GM12878 (cell line): ENCODE measurements at places on chromosomes 11 and 22.

- DNase-seq, result no peak
These were observed 7.1 kb downstream of the SLC7A4 start for GRCh38 chr22:21025266-21025665.

DNA sequence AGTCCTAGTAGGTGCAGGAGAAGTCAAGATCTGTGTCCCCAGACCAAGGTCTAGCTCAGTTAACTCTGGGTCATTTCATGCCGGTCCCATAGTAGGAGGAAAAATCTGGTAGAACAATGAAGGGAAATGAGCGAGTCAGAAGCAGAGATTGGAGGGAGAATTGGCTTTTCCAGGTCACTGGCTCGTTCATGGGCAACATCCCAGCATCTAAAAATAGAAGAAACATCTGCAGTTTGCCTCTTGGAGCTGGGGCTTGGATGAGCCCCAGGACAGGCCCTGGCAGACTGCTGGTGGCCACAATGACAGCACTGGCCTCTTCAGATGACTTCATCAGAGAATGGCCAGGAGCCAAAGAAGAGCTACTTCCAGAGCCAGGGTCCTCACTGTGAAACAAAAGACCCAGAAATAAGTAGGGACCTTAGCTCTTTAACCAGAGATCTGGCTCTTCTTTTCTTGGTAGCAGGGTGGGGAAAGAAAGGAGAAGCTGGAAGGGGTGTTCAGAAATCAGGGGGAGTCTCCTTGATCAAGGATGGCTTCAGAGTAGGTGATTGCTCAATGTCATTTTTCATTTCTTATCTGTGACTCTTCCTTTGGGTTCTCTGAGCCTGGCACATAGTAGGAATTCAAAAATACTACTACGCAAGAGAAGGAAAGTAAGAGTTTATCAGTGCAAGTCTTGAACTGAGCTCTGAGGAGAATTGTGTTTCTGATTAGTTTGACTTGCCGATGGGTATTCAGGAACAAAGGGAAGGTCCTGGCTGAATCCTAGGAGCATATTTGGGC lies 102.6 kb downstream of the TMPRSS5 start:
- no peak for DNase-seq

- no peak for DNase-seq
These were observed 668.7 kb downstream of the BRD1 start for GRCh38 chr22:49158741-49159564.

DNA sequence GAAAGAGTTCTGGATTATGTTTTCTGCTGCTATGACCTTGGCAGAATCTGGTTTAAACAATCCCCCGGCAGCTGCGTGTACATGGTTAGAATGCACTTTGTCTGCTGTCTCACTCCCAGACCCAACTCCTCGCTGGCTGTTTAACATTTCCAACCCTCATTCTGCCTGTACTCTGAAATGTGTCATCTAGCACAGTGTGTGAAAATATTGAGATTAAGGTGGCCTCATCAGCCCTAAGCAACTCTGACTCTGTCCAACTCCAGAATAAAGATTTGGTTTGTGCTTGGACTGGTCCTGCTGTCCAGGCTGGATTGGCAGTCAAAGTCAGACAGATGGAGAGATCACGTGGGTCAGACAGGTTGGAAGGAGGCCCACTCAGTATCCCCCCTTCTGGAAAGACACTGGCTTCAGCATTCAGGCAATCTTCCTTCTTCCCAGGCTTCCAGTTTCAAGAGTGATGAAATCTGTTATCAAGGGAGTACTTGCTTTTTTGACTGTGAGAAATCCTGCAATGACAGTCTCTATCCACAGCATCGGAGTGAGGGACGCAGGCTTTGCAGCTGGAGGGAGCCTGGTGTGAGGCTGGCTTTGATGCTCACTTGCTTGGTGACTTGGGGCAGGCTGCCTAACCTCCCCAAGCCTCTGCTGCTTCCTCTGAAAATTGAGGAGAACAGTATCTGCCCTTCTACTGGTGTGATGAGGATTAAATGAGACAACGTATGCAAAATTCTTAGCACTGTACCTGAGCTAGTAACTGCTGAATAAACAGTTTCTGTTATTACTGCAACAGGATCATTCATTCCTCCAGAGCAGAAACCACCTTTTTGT lies 29.8 kb downstream of the ABTB2 start:
- no peak for DNase-seq

- no peak for DNase-seq
These were observed 7.7 kb upstream of the RTN4R start for GRCh38 chr22:20275836-20276235.

GRCh38 chr11:128251140-128251539 lies 336.2 kb downstream of the ETS1 start:
- DNase-seq, result no peak

- no peak for DNase-seq
These were observed 63.7 kb downstream of the PPFIBP2 start for GRCh38 chr11:7577291-7578190.

GRCh38 chr11:109929308-109929707 lies 163.9 kb upstream of the ZC3H12C start:
- DNase-seq, result no peak

- no peak for DNase-seq
These were observed 15.3 kb downstream of the RTCB start for GRCh38 chr22:32396746-32397145.

GRCh38 chr11:108870373-108871020 lies 205.6 kb downstream of the DDX10 start:
- DNase-seq, result no peak

DNA sequence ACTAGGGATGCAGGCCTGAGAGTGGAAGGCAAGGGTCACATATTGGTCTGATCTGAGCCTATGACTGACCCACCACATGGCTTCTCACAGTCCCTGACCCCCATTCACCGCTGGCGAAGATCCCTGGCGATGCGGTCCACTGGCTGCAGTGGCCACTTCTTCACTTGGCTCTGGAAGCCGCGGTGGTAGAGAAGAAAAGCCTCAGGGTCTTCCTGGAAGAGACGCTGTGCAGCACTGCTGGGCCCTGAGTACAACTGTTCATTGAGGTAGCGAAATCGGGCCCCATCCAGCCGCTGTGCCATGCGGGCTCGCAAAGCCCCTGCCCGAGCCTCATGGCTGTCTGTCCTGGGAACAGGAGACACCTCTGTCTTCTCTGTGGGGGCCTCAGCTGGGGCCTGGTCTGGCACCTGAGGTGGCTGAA lies 2.4 kb downstream of the RRP8 start:
- no peak for DNase-seq

GRCh38 chr11:101441747-101442146 lies 142.1 kb downstream of the TRPC6 start:
- DNase-seq, result no peak

- no peak for DNase-seq
These were observed at the start of gene CCDC88B for GRCh38 chr11:64339754-64340408. TSS of gene CCDC88B (plus strand) at chr11:64340204. CDS start at chr11:64340267, 63 bp downstream.

DNA sequence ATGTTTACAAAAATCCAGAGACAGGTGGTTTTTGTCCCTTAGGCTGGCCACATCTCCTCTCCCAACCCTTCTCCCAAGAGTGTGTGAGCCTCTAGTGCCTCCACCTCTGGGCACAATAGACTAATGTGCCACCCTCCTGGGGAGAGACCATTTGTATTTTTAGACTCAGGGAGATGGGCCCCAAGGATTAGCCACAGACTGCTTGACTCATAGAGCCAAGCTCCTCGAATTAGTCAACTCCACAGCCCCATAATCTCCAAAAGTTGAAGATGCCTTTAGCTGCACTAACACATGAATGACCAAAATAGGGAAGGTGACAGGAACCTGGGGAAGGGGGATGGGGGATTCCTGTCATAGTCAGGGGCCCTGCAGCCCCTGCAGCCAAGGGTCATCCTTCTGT lies 53.0 kb upstream of the LRRC32 start:
- DNase-seq, result no peak

DNA sequence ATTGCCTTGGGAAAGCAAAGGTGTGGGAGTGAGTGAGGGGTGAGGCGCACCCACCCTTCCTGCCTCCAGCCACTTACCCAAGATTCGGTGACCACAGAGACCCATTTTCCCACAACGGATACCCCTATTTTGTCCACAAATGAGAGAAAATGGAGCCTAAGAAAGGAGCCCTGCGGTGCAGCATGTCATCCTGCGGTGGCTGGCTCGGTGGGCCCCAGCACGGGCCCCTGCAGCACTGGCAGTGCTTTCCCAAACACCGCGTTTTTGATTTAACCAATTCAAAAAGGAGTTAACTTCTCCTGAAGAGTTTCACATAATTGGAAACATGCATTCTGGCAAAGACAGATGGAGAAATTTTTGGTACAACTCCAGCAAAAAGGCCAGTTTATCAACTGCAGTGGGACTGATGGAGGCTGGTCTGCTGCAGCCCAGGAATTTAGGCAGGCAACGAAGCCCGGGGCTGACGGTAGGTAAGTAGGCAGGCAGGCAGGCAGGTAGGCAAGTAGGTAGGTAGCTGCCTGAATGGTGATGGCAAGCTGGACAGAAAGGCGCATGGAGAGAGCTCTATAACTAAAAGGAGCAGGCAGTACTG lies 84.2 kb downstream of the FDX1 start:
- DNase-seq, result no peak

DNA sequence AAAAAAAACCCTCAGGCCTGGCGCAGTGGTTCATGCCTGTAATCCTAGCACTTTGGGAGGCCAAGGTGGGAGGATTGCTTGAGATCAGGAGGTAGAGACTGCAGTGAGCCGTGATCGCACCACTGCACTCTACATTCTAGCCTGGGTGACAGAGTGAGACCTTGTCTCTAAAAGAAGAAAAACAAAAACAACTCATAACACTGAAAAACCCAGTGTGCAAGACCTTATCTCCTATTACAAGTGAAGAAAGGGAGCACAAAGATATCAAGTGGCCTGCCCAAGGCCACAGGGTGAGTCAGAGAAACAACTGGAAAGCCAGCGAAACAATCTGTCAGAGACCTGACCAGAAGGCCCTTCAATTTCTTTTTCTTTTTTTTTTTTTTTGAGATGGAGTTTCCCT lies 2.5 kb downstream of the TXN2 start:
- DNase-seq, result no peak

DNA sequence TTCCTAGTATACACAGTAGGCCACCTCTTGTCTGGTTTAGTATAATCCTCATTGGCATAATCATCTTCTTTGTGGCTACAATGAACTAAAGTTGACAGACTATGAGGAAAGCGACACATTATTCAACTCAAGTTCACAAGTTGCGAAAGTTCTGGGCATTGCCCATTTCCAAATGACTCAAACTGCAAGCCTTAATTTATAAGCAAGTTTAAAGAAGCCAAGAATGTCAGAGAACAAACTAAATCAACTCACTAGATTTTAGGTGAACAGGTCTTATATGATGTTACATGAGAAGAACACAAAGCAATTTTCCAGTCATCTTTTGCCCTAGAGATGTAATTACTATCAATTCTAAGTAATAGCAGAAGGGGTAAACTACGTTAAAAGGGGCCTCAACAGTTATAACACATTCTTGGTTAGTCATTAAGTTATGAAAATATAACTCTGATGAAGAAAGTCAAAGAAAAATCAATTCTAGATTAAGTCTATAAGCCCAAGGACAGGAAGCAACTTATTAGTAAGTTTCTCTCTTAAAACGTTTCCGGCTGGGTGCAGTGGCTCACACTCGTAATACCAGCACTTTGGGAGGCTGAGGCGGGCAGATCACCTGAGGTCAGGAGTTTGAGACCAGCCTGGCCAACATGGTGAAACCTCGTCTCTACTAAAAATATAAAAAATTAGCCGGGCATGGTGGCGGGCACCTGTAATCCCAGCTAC lies 21.5 kb downstream of the PICALM start:
- no peak for DNase-seq

GRCh38 chr22:25748704-25749103 lies 6.7 kb downstream of the MYO18B start:
- DNase-seq, result no peak

DNA sequence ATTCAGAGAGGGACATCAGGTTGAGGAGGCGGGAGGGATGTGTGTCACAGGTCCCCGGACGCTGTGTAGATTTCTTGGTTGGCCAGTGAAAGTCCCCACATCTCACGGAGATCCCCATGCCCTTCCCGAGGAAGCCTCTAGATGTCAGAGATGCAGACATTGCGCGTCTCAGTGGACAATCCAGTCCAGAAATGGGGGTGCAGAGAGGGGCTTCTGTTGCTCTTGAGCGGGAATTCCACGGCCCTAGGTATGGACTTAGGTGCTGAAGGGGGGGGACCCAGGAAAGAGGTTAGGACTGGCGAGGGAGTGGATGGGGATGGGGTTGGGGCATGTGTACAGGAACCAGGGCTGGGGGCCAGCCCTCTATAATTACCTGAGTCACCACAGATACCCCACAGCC lies 7.0 kb downstream of the THY1 start:
- no peak for DNase-seq

- no peak for DNase-seq
These were observed at the start of gene VPREB3 for GRCh38 chr22:23754220-23754919. TSS of gene VPREB3 (minus strand) at chr22:23754425. CDS start at chr22:23754363, 62 bp downstream.

DNA sequence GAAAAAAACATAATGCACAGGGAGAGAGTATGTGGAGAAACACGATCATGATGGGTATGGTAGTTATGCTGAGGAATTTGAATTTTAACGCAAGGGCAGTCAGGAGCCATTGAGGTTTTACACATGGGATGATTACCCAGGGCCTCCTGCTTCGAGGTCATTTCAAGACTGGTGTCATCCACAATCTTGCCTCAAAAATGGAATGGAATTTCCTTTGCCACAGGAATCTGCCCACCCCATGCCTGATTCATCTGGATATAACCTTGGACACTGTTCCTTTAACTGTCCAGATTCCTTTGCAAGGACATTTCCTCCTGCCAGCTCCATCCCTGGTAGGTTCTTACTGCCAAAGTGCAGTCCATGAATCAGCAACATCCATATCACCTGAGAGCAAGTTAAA lies 655.9 kb upstream of the TENM4 start:
- no peak for DNase-seq

DNA sequence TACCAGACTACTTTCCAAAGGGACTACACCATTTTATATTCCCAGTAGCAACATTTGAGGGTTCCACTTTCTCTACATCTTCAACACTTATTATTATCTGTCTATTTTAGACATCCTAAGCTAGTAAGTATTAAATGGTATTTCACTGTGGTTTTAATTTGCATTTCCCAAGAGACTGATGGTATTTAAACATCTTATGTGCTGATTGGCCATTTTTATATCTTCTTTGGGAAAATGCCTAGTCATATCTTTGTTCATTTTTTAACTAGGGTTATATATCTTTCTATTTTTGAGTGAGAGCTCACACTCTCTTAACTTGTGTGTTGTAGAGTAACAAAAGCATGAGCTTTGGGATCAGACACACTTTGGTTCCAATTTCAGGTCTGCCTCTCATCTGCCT lies 73.7 kb downstream of the PRCP start:
- DNase-seq, result no peak

DNA sequence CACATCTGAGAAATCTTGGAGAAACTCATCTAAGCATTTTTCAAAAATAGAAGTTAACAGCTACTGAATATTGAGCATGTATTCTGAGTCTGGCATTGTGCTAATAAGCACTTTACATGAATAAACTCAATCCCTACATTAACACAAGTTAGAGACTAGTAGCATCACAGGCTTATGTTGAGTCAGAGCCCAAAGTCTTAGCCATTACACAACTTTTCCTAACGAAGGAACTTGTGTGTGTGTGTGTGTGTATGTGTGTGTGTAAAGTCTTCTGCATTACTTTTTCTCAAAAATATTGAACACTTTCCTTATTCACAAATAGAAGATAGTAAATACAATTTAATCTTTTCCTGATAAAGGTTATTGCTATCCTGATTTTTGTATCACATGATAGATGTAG lies 8.7 kb upstream of the CLPB start:
- no peak for DNase-seq

GRCh38 chr11:77619576-77620198 lies 17.9 kb downstream of the CLNS1A start:
- DNase-seq, result peak; percentile 28
